H7 (cell line): ENCODE measurements at places on chromosomes 1 and 21. TPM values are rescaled to one million over a fixed set of nuclear protein-coding genes. Genes with fewer than 3 reads are reported as not detected.

GRCh38 chr1:18607289-18607760 is 23.3 kb upstream of the PAX7 start:
- DNase-seq, result no peak

- DNase-seq, result no peak
Observed at GRCh38 chr1:63864224-63864641, 90.4 kb downstream of the ROR1 start.

- DNase-seq, result no peak
Observed at GRCh38 chr1:167371030-167371429, 147.3 kb downstream of the CD247 start.

DNA sequence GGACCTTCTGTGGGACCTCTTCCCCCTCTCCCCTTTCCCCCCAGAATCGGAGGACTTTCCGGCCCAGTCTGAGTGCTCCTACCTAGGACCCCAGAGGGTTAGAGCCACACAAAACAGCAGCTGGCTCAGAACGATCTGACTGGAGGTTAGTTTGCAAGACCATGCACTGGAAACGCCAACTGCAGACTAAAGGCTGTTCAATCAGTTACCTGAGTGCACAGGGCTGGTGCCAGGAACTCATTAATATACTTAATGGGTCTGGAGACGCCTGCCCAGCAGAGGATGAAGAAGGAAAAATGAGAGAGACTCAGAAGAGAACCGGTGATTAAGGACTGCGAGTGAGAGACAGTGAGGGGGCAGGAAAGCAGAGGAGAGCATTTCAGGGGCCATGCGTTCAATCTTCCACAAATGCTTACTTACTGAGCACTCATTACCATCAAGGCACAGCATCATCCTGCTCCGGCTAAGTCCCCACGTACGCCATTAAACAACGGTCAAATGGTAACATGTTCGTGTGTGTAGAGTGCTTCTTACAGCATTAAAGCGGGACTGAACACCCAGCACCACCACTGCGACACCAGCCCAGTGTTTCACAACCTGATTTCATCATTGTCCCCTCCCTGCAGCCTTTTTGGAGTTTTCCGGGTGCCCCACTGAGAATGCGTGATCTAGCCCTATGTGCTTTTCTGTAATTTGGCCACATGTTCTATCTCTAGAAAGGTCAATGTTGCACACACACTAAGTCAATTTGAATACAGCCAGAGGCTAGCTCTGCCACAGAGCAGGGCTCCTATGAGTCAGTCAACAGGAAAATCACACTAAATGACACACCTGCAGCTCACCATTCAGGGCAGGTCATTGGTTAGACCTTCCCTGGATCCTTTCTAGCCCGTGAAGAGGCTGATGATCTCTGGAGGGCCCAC is 7.6 kb downstream of the ENO1 start:
- no peak for DNase-seq

The DNALI1 gene
- total RNA-seq, result 3.3 and 4.0 TPM in 2 replicates

The CACYBP gene
- 220 and 265 TPM in 2 replicates for total RNA-seq

The GBP3 gene
- not detected in 2 replicates for total RNA-seq

The SPATA46 gene
- not detected in 2 replicates for total RNA-seq
